CD4-positive, alpha-beta T cell treated with Interleukin-2 at 100 ng/mL for 4 hours (primary cell): ENCODE measurements at places on chromosomes 11 and 22.

- DNase-seq: no peak
Measured at GRCh38 chr22:33835265-33835664, 85.0 kb downstream of the LARGE1 start.

DNA sequence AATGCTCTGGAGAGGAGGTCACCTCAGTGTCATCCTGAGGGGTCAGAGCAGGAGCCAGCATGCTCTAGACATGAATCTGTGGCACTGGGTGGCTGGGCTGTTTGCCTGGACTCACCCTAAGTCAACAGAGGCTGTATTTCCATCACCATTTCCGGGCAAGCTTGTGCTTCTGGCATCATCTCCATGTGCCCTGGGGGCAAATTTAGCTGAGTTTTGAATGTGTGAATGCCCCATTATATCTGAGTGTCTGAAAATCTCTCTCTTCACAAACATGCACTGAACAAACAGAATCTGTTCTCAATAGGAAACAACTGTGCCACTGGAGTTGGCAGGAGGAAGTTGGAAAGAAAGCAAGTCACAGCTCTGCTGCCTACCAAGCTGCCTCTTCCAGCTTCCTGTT, 356.2 kb downstream of the GRM5 start:
- DNase-seq: no peak

GRCh38 chr11:225734-226453, 10.2 kb downstream of the SIRT3 start:
- no peak for DNase-seq

DNA sequence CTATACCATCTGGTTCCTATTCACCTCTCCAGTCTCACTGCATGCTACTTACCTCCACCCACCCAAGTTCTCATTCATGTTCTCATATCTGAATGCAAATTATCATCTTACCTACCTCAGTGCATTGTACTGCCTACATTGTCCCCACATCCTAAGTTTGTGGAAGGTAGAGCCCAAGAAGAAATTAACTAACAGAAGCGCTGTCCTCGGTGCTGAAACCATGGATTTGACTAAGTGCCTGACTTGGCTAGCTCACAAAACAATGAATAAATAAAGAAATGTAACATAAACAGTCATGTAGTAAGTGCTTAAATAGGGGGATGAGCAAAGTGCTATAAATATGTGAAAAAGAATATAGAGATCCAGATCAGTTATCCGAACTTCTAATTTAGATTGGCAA, 63.2 kb downstream of the GRIA4 start:
- DNase-seq: no peak

- DNase-seq: no peak
Measured at GRCh38 chr11:46976182-46976854, 39.8 kb downstream of the CSTPP1 start.

DNA sequence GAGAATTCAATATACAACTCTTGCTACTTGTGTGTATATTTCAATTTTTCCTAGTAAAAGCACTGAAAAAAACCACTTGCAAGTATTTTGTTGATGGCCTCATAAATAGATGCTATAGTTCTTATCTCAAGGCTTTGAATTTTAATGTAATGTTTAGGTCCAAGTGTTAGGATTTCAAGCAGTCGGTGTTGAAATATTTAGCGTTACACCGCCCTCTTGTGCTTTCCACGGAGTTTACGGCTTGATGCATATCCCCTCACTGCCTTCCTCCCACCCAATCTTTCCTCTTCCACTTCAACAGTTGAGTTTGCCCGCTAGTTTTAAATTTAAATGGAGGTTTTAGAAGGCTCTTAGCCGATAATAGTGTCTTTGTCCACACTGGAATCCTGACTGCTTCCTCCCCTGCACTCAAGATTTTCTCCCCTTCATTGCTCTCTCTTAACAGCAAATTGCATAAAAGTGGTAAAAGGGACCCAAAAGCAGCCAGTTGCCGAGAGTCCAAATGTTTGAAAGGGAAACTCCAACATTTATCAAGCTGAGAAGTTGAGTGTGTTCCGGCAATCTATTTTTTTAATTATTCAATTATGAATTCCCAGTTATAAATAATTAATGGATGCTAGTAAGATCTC, 25.9 kb upstream of the HTATIP2 start:
- no peak for DNase-seq

DNA sequence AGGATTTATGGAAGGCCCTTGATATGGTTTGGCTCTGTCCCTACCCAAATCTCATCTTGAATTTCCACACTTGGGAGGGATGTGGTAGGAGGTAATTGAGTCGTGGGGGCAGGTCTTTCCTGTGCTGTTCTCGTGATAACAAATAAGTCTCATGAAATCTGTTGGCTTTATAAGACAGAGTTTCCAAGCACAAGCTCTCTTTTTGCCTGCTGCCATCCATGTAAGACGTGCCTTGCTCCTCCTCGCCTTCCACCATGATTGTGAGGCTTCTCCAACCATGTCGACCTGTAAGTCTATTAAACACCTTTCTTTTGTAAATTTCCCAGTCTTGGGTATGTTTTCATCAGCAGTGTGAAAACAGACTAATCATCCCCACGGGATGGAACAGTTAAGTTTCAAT, 557.2 kb upstream of the ISX start:
- no peak for DNase-seq

GRCh38 chr11:14589421-14589820, 54.2 kb upstream of the PDE3B start:
- no peak for DNase-seq

DNA sequence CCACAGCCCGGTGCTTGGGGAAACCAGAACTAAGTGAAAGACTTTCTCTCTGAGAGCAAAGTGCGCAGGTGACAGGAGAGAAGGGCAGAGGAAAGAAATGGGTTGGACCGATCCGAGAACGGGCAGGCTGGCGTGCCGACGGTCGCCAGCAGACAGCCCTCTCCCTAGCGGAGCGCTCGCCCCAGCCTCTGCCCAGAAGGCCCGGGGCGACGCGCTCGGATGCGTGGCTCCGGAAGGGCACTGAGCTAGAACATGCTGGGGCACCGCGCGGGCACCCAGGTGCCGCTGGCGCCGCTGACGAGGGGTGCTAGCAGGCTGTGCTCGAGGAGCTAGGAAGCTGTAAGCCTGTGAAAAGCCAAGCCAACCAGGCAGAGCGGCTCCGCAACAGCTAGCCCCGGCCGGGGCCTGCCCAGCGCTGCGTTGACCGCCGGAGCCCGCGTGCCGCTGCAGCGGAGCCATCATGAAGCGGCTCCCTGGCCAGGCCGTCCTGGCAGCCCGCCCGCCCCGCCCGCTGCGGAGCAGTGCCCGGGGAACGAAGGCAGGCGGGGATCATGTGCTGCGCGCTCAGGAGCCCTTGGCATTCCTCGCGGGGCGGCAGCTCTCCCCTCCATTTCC, 22.1 kb upstream of the RRAS2 start:
- DNase-seq: peak; percentile 39

DNA sequence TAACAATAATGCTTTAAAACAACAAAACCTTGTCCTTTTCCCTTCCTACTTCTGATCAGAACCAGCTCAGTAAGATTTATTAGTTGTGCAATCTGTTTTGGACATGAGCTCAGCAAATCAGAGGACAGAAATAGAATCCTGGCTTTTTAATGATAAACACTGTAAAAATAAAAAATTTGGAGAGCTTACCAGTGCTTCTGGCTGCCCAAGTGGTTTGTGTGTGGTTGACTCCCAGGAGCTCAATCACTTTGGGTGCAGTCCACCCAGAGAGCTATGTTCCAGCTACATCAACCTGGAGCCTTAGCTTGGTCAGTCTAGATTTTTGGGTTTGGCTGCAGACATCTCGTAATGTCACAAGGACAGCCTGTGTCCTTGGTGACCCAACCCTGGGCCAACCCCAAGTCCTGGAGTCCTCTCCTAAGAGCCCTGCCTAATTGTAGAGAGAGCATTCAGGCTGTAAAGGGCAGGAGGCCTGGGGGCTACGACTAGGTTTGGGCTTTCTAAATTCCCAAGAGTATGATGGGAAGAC, 28.5 kb downstream of the CD44 start:
- DNase-seq: no peak

DNA sequence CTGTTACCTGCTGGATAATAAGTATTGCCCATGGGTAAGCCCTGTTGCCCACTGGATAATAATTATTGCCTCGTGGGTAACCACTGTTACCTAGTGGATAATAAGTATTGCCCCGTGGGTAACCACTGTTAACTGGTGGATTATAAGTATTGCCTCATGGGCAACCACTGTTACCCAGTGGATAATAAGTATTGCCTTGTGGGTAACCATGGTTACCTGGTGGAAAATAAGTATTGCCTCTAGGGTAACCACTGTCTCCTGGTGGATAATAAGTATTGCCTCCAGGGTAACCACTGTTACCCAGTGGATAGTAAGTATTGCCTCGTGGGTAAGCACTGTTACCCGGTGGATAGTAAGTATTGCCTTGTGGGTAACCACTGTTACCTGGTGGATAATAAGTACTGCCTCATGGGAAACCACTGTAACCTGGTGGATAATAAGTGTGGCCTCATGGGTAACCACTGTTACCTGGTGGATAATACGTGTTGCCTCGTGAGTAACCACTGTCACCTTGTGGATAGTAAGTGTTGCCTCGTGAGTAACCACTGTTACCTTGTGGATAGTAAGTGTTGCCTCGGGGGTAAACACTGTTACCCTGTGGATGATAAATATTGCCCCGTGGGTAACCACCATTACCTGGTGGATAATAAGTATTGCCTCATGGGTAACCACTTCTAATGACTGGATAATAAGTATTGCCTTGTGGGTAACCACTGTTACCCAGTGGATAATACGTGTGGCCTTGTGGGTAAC, 29.0 kb upstream of the NXPE4 start:
- DNase-seq: no peak

DNA sequence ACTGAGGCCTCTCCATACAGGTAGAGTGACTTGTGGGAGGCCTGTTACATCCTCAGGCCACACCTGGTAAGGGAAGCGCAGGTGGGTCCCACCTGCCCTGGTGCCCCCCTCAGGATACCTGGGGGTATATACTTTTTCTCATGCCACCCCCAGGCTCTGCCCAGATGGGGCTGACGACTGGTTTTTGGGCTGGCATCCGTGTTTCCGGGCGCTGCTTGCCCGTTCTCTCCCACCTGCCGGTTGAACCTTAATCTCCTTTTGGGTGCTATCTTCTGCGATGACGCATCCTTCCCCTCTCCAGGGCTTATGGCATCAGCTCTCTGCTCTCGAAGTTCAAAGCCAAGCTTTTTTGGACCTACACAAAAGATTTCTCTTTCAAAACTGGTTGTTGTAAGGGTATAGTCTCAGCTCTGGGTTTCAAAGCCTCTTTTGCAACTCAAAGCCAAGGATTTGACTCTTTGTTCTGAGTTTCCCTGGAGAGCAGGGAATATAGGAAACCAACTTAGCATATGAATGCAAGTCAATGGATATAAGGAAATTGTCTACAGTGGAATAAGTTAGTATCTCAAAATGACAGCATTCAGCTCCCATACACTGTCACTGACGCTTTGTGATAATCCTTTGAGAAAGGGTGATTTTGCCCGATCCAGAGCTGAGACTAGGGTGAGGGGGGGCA, 8.6 kb upstream of the LRRC10B start:
- DNase-seq: no peak

GRCh38 chr22:45541382-45541979, 38.8 kb downstream of the FBLN1 start:
- DNase-seq: no peak
